CD4-positive, alpha-beta memory T cell (primary cell): ENCODE measurements at places on chromosomes 1 and 21. TPM values are rescaled to one million over a fixed set of nuclear protein-coding genes. Genes with fewer than 3 reads are reported as not detected.
A peak's percentile ranks its signal among the peaks of the same experiment; 100 is the strongest.

Gene CRABP2
- 0.55 TPM for total RNA-seq

Gene INAVA
- total RNA-seq: 0.28 TPM

Gene NUDT4B
- 0.86 TPM for total RNA-seq

Gene CAMTA1
- total RNA-seq: 42.5 TPM

Gene ANKRD65
- not detected for total RNA-seq

Gene ANKRD45
- not detected for total RNA-seq

Gene SV2A
- total RNA-seq: 5.0 TPM

Gene MCOLN3
- 1.3 TPM for total RNA-seq

Gene MNDA
- 0.55 TPM for total RNA-seq

Gene GCSAML
- not detected for total RNA-seq

Gene LCE1E
- total RNA-seq: not detected

DNA sequence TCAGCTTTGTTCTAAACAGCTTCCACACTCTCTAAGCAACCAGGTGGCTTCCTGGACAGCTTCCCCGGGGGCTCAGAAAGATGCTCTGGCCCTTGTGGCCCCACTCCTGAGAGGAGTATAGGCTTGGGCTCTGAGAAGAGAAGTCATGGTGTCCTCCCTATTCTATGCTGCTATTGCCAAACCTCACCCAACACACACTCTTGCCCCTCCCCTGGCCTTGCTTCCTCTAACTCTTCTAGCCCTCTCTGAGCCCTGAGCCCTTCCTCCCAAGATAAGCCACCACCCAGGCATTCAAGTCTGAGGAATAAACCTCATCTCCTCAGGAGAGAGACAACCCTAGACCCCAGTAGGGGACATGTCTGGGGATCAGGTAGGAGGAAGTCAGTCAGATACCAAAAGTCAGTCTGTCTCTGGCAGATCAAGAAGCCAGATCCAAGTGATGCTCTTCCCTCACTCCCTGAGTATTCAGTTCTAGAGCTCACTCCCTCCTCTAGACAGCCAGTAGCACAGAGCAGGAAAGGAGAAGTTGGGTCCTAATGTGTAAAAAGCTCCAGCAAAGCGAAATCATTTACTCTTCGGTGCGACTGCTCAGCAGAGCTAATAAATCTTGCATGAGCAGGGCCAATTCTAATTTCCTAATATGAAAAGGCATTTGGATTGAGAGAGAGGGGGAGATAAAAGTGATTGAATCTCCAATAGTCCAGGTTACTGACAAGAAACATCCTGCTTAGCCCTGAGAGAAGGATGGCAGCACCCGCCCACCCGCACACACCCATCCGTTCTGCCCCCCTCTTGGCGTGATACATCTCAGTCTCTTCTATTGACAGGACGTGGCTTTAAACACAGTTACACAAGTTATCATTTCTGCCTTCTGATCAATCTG, 50.5 kb downstream of the DMAP1 start:
- DNase-seq: no peak
- H3K4me3 ChIP-seq: no peak overlapping the region
- H3K27ac ChIP-seq: no peak overlapping the region
- no peaks in the 10 kb centered on the region for H3K36me3 ChIP-seq
- no peaks in the 10 kb centered on the region for H3K4me1 ChIP-seq

DNA sequence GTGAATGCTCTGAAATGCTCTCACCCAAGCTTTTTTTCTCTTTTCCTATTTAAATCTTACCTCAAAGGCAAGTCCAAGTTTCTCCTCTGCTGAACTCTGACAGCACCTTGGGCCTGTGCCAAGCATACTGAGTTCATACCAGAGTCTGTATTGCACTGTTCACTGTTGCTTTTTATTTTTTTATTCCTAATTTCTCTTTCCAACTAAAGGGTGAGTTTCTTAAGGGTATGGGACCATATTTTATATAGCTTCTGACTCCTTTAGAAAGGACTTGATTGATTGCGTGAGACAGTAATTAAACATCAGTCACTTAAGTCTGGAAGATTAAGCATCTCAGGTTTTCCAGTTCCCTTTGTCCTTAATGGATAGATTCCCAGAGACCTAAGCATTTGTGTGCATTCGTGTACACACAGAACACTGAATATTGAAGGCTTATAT, 69.9 kb downstream of the CACHD1 start:
- H3K27ac ChIP-seq: no peak overlapping the region
- no peak for DNase-seq
- no peak overlapping the region for H3K4me3 ChIP-seq
- H3K4me1 ChIP-seq: peaks cover 21% of the 10 kb centered on the region
- no peaks in the 10 kb centered on the region for H3K27me3 ChIP-seq

- H3K27ac ChIP-seq: no peak overlapping the region
- H3K27me3 ChIP-seq: no peaks in the 10 kb centered on the region
- no peak for DNase-seq
- H3K36me3 ChIP-seq: no peaks in the 10 kb centered on the region
Observed at GRCh38 chr1:112929979-112930378, 26.0 kb downstream of the SLC16A1 start.

DNA sequence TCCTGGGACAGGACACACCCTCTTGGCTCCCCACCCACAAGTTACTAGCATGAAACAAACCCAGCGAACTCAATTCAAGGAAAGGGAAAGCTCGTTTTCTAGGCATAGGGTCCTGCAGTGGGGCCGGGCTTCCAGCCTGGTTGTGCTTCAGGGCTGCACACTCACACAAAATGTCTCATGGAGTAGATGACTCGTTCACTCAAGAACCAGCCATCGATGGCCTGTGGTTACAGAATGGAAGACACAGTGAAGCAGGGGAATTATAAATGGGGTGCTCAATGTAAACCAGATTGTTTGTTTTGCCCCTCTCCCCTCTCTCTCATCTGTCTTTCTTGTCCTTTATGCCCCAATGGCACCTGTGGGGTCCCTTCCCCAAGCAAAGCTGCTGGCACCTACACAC, 56.0 kb upstream of the COX20 start:
- H3K27ac ChIP-seq: no peak overlapping the region
- H3K4me1 ChIP-seq: no peaks in the 10 kb centered on the region

DNA sequence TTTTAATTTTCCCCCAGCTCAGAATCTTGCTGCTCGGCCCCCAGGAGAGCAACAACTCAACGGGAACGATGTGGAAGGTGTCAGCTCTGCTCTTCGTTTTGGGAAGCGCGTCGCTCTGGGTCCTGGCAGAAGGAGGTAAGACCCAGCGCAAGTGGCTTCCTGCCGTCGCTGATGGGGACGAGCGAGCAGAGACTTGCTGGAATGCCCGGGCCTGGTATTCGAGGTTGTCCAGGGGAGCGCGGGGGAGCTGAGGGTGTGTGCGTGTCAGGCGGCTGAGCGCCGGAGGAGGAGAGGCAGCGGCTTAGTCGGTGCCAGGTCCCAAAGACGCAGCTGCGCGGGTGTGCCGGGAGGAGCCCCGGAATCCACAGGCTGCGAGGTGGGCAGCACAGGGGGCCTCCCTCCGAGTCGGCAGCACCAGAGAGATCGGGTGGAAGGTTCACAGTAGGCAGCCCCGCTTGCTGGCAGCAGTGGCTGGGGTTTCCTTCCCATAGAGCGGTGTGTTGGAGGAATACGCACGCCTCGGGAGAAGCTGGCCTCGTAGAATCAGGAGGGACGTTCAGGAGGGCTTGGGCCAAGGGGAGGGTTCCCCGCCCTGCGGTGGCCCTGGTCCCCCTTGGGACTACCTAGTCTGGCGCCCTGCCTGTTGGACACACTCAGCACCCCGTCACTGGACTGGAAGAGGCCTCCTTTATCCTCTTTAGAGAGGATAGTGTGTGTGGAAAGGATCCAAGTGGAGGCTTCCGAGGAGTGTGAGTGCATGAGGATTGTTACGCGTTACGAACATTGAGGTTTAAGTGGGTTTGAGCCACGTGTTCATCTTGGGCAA, 547 bp downstream of the PDPN start:
- H3K4me1 ChIP-seq: no peaks in the 10 kb centered on the region
- no peaks in the 10 kb centered on the region for H3K36me3 ChIP-seq
- no peak for DNase-seq
- no peak overlapping the region for H3K4me3 ChIP-seq
- peaks cover 9% of the 10 kb centered on the region for H3K27me3 ChIP-seq
- no peak overlapping the region for H3K27ac ChIP-seq

GRCh38 chr1:203559523-203559922, 65.6 kb downstream of the OPTC start:
- no peak overlapping the region for H3K4me3 ChIP-seq
- DNase-seq: no peak
- H3K4me1 ChIP-seq: no peaks in the 10 kb centered on the region
- no peaks in the 10 kb centered on the region for H3K27me3 ChIP-seq
- no peaks in the 10 kb centered on the region for H3K36me3 ChIP-seq
- H3K27ac ChIP-seq: no peak overlapping the region

- H3K4me3 ChIP-seq: no peak overlapping the region
- H3K4me1 ChIP-seq: no peaks in the 10 kb centered on the region
- H3K27me3 ChIP-seq: no peaks in the 10 kb centered on the region
- H3K36me3 ChIP-seq: no peaks in the 10 kb centered on the region
Observed at GRCh38 chr21:39097335-39097861, 85.9 kb downstream of the PSMG1 start.

DNA sequence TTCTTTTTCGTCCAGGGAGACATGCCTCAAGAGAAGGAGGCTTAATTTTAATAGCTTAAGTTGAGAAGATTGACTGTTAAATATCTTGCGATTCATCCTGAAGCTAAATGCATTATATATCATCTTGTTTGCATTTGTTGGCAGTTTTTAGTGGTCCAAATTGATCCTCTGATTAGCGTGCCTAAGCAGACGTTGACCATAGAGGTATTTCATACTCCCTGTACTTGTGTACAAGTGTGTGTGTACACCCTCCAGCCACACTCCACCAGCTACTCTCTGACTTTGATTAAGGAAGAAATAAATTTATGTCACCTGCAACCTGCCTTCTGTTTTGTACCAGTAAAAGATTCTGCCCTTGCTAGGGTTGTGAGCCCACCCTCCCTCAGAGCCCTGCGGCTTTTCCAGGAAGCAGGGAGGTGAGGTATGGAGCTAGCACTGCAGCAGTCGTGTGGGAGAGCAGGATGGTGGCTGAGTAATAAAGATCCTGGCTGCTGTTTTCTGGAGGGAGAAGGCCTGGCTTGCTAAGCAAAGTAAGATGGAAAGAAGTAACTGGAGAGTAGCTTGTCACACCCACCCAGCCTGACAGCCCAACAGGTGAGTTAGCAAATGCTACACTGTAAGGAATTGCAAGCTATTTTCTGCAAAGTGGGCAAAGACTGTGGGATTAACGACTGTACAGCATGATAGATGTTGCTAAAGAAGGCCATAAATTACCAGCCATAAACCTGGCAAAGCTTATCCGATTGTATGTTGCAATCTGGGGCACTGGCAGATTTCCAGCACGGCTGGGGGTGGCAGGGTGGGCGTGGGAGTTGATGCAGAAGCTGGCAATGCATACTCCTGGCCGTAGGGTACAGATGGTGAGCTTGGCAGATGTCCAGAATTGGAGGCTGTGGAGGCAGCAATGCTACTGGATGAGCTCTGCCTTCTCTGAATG, 170.2 kb downstream of the TNR start:
- H3K27ac ChIP-seq: no peak overlapping the region
- H3K36me3 ChIP-seq: no peaks in the 10 kb centered on the region
- no peaks in the 10 kb centered on the region for H3K4me1 ChIP-seq
- H3K27me3 ChIP-seq: no peaks in the 10 kb centered on the region
- DNase-seq: no peak
- no peak overlapping the region for H3K4me3 ChIP-seq

- H3K4me1 ChIP-seq: no peaks in the 10 kb centered on the region
- H3K4me3 ChIP-seq: no peak overlapping the region
- no peaks in the 10 kb centered on the region for H3K36me3 ChIP-seq
- no peak overlapping the region for H3K27ac ChIP-seq
- no peaks in the 10 kb centered on the region for H3K27me3 ChIP-seq
Observed at GRCh38 chr1:64801851-64802523, 57.1 kb downstream of the RAVER2 start.

DNA sequence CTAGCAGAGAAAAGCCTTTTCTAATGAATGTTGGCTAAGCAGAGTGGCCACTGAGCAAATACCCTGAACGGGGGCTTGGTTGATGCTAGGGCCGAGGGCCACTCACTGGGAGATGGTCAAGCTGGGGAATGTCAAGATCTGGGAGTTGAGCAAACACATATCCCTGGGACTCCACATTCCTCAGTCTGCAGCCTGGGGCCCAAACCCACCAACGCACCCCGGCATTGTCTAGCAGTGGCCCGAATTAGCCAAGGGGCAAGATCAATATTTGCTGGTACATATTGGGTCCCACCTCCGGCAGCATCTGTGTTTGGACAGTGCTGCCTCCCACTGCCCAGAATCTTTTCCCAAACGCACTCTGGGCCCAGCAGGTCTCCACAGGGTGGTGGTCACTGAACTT, 144.1 kb downstream of the TRABD2B start:
- DNase-seq: no peak
- H3K36me3 ChIP-seq: no peaks in the 10 kb centered on the region
- no peaks in the 10 kb centered on the region for H3K4me1 ChIP-seq
- H3K27ac ChIP-seq: no peak overlapping the region
- H3K27me3 ChIP-seq: no peaks in the 10 kb centered on the region

DNA sequence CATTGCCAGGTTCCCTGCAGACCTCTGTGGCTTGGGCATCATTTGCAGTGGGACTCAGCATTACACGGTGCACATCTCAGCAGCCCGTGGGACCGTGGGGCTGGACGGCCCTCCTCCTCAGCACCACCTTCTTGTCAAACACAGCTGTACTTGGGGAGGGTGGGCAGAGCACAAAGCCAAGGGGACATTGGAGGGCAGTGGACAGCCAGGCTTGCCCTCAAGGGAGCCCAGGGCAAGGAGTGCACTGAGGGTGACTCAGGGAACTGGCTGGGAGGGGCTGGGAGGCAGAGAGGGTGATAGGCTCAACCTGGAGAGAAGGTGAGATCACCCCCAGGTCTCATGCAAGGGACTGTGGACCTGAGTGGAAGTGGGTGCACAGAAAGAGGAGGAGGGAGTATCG, 3.4 kb downstream of the CAPN9 start:
- H3K4me3 ChIP-seq: no peak overlapping the region
- no peak overlapping the region for H3K27ac ChIP-seq
- DNase-seq: no peak
- H3K36me3 ChIP-seq: no peaks in the 10 kb centered on the region
- H3K27me3 ChIP-seq: no peaks in the 10 kb centered on the region

GRCh38 chr21:14581902-14582457, 35.9 kb upstream of the SAMSN1 start:
- peak; percentile 42 for DNase-seq
- peaks cover 11% of the 10 kb centered on the region for H3K4me1 ChIP-seq
- H3K27ac ChIP-seq: no peak overlapping the region
- H3K27me3 ChIP-seq: no peaks in the 10 kb centered on the region

GRCh38 chr1:219880765-219881457, 47.4 kb downstream of the SLC30A10 start:
- H3K27me3 ChIP-seq: no peaks in the 10 kb centered on the region
- no peak overlapping the region for H3K27ac ChIP-seq
- no peak overlapping the region for H3K4me3 ChIP-seq
- no peak for DNase-seq

GRCh38 chr1:36851087-36851486, 183.2 kb downstream of the GRIK3 start:
- H3K27me3 ChIP-seq: peaks cover 4% of the 10 kb centered on the region
- no peak overlapping the region for H3K27ac ChIP-seq
- no peak overlapping the region for H3K4me3 ChIP-seq
- H3K4me1 ChIP-seq: no peaks in the 10 kb centered on the region
- no peaks in the 10 kb centered on the region for H3K36me3 ChIP-seq
